CD4-positive, alpha-beta T cell treated with Interleukin-17A for 4 hours (primary cell): ENCODE measurements at places on chromosomes 4 and X.

DNA sequence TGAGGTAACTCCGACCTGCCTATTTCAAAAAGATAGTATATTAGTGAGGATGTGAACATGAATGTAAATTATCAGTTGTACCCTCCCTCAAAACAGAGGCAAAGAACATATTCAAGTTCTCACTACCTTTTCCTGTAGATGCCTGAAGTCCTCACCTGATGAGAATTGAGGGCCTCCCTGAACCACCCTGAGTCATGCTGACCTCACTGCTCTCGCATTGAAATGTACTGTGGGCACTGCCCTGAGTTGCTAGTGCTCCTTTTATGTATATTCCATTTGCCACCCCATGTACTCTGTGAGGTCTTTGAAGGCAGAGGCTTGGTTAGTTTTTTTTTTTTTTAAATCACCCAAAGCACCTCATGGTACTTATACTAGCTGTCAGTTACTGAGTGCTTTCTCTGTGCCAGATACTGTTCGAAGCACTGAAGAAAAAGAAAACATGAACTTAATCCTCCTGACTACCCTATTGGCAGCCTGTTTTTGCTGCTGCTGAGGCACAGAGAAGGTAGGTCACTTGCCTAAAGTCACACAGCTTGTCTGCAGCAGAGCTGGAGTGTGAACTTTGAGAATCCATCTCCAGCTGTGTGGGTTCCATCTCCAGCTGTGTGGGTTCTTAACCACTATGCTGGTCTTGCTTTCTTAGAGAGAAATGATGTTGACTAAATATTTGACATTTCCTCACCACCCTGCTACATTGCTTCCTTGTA, 253.1 kb upstream of the GPC4 start:
- DNase-seq, result no peak

GRCh38 chrX:41452565-41453356, 5.6 kb downstream of the NYX start:
- no peak for DNase-seq

GRCh38 chr4:1579001-1579900, 104.9 kb downstream of the FAM53A start:
- peak; percentile 85 for DNase-seq

DNA sequence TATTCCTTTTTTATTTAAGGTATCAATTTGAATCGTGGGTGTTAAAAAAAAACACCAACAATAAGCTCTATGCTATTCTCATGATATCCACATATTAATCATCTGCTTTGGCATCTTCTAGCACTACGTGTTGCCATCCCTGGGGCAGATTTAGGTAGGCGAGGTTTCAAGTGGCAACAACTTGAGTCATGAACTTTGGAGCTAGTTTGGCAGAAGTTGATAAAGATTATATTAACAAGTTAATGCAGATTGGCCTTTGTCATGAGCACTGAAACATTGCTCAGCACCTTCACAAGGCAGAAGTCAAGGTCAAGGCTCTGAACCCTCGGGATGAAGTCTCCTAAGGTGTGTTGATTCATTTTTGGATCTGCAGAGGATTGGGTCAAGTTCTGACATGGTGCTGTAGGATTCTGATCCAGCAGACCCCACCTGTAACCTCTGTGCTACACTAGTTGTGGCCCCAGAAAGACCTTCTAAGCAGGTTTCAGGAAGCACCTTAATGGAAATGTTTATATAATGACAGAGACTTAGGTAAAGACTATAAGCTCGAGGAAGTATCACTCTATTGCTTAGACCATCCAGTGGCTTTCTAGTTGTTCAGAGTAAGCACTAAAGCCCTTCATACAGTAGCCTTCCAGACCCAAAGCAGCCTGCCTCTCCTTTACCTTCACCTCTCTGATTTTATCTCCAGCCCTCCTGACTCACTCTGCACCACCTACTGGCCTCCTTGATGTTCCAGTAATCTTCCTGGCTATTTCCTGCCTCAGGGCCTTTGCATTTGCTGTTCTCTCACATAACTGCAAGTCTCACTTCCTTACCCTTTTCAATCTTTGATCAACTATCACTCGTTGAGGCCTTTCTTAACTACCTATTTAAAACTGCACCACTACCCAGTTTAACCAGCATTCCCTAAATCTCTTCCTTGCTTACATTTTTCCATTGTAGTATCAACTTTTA, 117.0 kb upstream of the SLC4A4 start:
- no peak for DNase-seq

- DNase-seq, result no peak
These were observed 125.0 kb downstream of the ARHGAP6 start for GRCh38 chrX:11540532-11541377.

DNA sequence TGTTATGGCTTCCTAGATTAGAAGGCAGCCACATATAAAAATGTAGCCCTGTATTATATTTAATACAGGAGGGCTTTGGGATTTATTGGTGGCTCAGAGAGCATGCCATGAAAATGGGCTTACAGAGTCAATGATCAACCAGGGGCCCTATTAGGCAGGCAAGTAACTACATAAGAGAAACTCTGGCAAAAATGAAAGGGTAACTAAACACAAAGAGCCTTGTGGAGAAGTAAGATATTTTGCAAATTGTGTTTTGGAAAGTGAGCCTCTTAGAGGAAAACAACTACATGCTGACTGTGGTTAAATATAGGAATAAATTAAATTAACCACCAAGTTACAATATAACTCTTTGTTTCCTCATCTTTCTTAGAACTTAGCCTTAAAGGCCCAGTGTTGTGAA, 5.5 kb downstream of the SAT1 start:
- no peak for DNase-seq

GRCh38 chrX:103396186-103396585, 19.8 kb downstream of the BEX3 start:
- DNase-seq, result no peak

GRCh38 chrX:155001873-155002272, 20.6 kb downstream of the F8 start:
- DNase-seq, result no peak

- no peak for DNase-seq
These were observed 10.3 kb upstream of the GPR143 start for GRCh38 chrX:9775930-9776329.

DNA sequence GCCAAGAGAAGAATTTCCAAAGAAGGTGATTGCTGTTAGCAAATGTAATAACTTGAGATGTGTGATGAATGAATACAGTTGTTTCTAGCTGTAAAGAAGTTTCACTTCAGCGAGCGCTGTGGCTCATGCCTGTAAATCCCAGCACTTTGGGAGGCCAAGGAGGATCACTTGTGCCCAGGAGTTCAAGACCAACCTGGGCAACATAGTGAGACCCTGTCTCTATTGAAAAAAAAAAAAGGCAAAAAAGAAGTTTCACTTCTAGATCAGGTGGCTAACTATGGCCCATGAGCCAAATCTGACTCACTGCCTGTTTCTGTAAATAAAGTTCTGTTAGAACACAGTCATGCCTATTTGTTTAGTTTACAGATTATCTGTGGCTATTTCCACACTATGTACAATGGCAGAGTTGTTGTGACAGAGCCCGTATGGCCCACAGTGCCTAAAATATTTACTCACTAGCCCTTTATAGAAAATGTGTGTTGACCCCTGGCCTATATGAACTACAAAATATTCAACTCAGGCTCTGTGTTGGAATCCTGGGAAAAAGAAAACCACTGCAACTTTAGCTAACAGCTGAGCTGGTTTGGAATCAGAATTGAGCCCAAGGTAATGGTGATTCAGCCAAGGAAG, 54.1 kb upstream of the PRPS1 start:
- no peak for DNase-seq

GRCh38 chrX:77431227-77431626, 16.0 kb upstream of the FGF16 start:
- no peak for DNase-seq

DNA sequence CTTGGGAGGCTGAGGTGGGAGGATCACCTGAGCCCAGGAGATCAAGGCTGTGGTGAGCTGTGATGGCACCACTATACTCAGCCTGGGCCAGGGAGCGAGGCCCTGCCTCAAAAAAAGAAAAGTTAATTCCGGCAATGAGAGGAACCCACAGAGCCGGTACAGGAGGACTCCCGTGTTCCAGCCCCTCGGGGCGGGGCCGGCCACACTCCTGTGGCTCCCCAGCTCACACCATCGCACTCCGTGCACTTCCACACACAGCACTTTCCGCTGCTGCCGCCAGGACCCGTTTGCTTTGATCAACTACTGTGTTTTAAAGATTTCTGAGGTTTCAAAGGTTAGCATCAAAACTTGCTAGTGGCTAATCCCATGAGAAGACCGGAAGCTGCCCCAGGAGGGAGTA, 171.7 kb downstream of the AFAP1 start:
- DNase-seq, result no peak

- no peak for DNase-seq
These were observed 187.9 kb downstream of the LRBA start for GRCh38 chr4:150827226-150827625.

- no peak for DNase-seq
These were observed 62.4 kb downstream of the JADE1 start for GRCh38 chr4:128871948-128872347.

DNA sequence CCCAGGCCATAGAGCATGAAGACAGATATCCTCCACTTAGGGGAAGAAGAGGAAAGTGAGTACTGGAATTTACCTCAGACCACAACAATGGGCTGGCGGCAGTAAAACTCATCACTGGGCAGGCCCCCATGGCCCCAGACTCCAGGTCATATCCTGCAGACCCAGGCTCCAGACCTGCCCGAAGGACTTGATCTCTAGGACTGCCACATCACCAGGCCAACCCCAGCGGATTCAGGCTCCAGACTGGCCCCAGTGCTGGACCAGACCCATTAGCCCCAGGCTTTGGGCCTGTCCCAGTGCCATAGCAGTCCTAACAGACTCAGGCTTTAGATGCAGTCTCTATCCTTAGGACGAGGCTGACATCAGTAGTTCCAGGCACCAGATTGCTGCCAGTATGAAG, 190.6 kb downstream of the DLG3 start:
- no peak for DNase-seq

GRCh38 chrX:41472231-41472815, 25.2 kb downstream of the NYX start:
- DNase-seq, result no peak

GRCh38 chr4:122921971-122922876, at the start of gene NUDT6:
Gene NUDT6, minus strand, starts transcription at chr4:122922597. Its CDS starts 25 bp downstream, at chr4:122922572.
- peak; percentile 42 for DNase-seq

DNA sequence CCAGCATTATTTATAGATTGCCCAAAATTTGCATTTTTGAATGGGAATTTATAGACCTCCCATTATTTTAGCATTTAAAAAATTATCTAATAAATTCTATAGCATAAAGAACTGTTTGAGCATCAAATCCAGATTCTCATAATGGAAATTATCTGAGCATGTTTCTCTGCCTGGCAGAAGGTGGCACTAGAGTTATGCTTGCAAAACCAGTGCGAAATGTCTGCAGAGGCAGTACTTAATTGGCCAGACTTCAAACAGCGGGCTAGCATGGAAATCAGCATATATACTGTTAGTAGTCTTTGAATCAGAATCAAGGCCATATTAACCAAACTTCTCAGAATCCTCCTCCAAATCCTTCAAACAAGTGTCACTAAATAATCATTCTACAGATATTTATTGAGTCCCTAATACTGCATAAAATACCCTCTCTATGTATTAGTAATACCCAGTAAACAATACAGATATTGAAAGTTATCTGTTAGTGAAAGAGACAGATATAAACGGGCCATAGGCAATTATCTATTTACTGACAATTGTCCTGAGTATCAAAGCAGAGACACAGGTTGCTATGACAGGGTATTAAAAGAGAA, 78.7 kb upstream of the DCLK2 start:
- no peak for DNase-seq
